ENCODE measurements at places on chromosomes 6 and 20. TPM values are rescaled to one million over a fixed set of nuclear protein-coding genes. Genes with fewer than 3 reads are reported as not detected.

Gene NHSL1
- total RNA-seq: 18.8 TPM

Gene BPIFA1
- total RNA-seq: not detected

Gene FNDC1
- total RNA-seq: 0.03 TPM

DNA sequence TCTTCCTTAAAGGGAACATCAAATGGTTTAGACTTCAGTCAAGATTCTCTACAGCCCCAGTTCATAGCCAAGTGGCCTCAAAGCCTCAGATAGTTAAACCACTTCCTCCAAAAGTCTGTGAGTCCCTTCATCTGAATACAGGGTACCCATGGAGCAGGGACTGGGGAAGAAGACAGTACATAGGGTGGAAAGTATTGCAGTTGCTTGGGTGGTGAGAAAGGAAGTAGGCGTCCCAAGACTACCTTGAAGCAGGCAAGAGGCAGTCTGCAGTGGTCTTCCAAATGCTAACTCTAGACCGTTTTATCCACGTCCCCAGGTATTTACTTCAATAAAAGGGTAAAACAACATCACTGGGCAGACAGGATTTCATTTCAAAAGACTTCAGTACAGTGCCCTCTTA is 2.0 kb downstream of the FYN start:
- no peak for DNase-seq

DNA sequence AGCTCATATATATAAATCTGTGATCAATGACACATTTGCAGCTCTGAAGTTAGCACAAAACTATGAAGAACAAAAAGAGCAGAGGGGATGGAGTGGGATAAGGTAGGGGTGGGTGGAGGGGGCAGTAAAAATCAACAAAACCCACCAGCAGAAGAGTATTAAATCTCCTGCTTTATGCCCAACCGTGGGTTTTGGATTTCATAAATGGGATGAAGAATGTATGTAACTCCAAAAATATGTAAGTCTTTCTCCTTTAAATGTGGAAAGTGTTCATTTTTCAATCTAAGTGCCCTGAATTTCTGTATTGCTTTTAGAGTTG is 480.3 kb upstream of the MARCKS start:
- no peak for DNase-seq

DNA sequence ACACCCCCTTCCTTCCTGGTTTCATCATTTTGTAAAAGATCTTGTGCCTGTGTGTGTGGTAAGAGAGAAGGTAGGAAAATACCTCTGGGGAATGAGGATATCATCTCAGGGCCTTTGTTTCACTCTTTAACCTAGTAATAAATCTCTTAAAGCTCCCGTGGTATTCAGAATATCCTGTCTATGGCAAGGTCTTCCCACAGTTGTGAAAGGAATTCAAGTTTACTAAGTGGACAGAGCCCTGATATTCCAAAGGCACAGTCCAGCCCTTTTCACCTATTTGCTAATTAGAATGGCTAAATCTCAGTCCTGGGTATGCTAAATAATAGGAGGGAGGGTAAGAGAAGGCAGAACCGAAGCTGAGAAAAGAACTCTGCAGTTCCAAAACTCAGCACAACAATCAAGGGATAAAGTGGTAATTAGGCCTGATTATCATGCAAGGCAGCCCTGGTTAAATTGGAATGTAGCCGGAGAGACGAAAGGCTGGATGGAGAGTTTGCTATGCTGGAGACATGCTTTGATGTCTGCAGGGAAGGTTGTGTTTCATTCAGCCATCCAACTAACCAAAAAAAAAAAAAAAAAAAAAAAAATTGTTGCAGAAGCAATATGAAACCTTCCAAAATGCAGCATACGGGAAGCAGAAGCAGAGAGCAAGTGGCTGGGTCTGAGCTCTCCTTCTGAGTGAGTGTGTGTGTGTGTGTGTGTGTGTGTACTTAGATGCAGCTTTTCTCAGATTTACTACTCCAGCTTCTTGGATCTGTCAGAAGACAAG is 28.5 kb upstream of the PIM1 start:
- no peak for DNase-seq

GRCh38 chr6:7762760-7763159 is 36.9 kb downstream of the BMP6 start:
- no peak for DNase-seq

DNA sequence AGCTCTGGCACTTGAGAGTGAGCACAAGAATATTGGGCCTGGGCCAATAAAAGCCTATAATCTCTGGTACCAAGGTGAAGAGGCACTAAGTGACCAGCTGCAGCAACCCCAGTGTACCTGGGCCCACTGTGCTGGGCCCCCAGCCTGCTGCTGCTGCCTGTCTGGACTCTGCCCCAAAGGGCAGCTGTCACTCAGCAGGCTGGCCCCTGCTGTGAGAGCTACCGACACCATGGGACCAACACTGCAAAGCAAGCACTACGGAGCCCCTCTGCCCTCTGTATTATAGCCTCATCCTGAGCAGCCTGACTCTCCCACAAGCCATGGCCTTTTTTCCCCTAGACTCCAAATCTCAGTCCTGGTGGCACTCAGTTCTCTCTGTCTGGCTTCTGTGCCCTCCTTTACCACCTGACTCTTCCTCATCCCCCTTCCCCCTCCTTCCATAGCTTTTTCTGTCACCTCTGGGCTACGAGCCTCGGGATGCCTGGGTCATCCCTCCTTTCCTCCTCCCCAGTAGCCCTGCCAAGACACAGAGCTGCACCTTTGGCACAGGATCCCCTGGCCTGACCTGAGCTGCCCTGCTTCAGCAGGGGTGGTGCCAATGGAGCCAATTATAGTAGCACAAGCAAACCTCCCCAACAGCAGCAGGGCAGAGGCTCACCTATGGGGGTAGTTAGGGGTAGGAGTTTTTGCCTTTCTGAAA is 14.2 kb downstream of the RRP36 start:
- DNase-seq: no peak

GRCh38 chr6:167426651-167427050 is 101.8 kb downstream of the TTLL2 start:
- no peak for DNase-seq

GRCh38 chr20:25273046-25273445 is 25.2 kb downstream of the PYGB start:
- DNase-seq: no peak

DNA sequence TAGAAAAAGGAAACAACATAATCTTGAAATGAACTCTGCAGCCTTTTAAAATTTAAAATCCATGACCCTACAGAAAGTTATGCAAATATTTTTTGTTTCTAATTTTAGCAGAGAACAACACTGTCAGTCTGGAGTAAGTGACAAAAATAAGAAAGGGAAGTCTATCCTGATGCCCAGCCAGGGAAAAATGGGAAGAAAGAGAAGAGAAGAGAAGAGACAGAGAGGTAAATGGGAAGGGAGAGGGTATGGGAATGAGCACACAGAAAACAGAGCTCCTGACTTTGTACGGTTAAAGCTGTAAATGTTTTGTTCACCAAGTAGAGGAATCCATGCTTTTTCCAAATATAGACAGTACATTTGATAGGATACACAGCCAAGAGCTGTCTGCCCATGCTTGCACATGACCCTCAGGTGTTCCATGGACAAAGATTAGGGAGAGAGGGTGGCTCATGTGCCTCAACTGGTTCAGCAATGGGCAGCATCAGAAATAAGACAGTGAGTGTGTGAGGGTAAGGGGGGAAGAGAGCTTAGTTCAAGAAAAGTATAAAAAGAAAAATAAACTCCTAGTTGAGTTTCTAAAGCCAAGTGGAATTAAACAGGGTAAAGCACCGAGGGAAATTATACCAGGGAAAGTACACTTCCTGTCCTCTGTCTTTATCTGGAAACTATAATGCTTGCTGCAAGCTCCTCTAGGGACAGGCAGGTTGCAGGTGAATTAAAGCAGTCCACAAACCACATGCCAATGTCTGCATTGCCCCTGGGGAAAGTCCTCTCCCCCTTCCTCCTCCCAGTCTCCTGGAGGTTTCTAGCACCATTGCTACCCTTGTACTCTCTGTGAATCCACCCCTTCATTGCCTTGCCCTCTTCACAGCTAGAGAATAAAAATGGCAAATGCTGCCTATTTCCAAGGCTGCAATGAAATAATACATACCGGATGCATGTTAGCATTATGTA is 30.0 kb downstream of the MAP3K5 start:
- no peak for DNase-seq

DNA sequence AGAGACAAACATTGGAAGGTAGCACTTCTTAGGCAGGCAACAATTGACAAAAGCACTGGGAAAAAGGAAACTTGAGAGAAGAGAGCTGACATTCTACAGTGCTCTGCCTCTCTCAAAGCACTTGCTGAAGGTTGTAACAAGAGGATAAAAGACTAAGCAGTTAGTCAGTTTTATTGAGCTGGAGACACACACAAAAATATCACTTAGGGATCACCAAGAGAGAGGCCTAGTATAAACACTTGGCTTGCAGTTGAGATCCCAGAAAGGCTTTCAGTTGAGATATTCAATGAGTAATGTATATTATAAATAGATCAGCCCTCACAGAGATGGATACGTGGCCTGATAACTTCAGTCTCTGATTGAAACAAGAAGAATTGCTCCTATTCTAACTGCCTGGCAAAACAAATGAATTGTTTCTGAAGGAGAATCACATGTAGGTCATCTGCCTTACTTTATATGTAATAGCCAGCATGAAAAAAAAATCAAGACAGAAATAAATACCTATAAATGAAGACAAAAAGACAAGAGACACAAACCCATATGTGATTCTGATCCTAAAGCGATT is 747.2 kb upstream of the MAN1A1 start:
- no peak for DNase-seq

- DNase-seq: no peak
These were observed 94.2 kb upstream of the EXOC2 start for GRCh38 chr6:786946-787763.

- no peak for DNase-seq
These were observed 19.5 kb upstream of the UBE2J1 start for GRCh38 chr6:89371849-89372505.

DNA sequence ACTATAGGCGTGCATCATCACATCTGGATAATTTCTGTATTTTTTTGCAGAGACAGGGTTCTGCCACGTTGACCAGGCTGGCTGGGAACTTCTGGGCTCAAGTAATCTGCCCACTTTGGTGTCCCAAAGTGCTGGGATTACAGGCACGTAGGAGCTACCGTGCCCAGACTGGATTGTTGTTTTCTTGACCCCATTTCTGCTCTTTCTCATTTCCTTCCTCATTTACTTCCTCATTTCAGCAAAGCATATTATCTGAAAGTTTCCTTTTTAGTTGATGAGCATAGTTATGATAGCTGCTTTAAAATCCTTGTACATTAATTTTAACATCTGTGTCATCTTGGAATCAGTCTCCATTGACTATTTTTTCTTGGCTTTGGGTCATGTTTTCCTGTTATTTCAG is 301.0 kb upstream of the RUNX2 start:
- no peak for DNase-seq

Data from foreskin keratinocyte (primary cell).